ENCODE measurements at places on chromosomes 3 and 15.

DNA sequence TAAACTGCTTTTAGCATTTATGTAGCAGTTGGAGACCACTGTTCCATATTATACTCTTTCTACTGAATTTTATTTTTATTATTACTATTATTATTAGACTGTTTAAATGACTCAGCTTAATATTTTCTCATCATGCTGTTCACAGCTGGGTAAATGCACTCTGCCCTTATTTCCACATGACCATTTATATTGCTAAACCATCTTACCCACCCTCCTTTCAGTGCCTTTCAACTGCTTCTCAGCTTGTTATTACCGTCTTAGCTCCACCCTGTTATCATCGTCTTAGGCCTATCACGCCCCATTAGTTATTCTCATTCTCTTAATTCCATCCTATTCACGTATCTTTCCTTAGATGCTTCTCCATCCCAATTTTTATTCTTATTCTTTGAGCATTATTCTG is 212.6 kb downstream of the GAP43 start:
- no peak for DNase-seq

GRCh38 chr3:184512621-184513020 is 49.0 kb upstream of the EPHB3 start:
- no peak for DNase-seq

GRCh38 chr3:54818942-54819341 is 108.9 kb downstream of the LRTM1 start:
- no peak for DNase-seq

DNA sequence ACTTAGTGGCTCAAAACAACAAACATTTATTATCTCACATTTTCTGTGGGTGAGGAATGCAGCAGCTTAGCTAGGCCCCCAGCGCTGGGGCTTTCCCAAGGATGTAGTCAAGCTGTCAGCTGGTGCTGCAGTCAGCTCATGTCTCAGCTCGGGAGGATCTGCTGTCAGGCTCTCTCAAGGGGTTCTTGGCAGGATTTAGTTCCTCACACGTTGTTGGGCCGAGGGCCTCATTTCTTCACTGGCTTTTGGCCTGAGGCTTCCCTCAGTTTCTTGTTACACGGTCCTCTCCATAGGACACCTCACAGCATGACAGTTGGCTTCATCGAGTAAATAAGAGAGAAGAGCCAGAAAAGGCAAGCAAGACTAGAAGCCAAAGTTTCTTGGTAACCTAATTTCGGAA is 13.7 kb upstream of the U2SURP start:
- peak; percentile 31 for DNase-seq

DNA sequence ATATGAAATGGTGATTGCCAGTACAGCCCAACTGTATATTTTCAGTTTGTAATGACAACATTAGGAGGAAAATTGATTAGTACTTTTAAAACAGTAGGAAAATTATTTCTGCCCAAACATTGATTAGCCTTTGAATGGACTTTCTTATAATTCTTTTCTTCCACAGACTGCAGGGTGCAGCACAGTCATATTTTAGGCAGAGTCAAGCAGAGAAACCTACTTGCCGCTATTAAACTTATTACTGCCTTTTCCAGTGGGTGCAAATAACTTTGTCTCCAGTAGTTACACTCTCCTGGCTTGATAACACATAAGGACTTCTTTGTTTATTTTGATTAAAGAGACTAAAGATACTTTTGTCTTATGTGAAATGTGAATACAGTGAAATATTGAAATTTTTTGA is 85.4 kb downstream of the PPM1L start:
- DNase-seq = no peak
